Epithelial cell of esophagus (primary cell): ENCODE measurements at places on chromosomes 2 and 18.

- DNase-seq: no peak
These were observed 40.0 kb upstream of the VPS54 start for GRCh38 chr2:64059270-64059669.

DNA sequence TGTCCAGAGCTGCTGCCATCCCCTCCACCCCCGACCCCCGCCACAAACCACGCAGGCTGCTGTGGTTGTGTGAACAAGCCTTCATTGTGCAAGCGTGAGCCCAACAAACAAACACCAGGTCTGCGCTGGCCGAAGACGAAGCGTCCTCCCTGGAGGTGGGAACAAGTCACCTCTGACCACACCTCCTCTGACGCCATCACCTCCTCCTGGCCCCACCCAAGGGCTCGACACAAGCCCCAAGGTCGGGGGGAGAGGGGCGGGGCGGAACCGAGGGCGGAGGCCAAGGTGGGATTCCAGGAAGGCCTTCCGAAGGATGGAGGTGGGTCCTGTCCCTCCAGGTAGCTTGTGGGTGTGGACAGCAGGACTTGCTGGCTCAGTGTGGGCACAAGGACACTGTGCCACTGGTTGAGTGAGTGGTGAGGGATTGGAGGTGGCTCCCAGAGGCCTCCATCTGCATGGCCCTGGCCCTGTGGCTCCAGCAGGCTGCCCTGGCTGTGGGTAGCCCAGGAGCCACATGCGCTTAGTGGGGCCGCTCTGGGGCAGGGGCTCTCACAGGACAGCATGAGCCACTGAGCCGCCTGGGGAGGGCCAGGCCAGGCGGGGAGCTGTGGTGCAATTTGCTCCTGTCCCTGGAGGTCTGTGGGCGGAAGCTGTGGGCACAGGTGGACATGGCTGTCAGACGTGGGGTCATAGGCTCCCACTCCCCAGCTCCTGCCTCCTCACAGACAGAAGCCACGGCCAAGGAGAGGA is 7.4 kb upstream of the GPR17 start:
- peak; percentile 27 for DNase-seq

- DNase-seq: peak; percentile 54
These were observed 80.4 kb upstream of the RAPGEF4 start for GRCh38 chr2:172655091-172655837.

DNA sequence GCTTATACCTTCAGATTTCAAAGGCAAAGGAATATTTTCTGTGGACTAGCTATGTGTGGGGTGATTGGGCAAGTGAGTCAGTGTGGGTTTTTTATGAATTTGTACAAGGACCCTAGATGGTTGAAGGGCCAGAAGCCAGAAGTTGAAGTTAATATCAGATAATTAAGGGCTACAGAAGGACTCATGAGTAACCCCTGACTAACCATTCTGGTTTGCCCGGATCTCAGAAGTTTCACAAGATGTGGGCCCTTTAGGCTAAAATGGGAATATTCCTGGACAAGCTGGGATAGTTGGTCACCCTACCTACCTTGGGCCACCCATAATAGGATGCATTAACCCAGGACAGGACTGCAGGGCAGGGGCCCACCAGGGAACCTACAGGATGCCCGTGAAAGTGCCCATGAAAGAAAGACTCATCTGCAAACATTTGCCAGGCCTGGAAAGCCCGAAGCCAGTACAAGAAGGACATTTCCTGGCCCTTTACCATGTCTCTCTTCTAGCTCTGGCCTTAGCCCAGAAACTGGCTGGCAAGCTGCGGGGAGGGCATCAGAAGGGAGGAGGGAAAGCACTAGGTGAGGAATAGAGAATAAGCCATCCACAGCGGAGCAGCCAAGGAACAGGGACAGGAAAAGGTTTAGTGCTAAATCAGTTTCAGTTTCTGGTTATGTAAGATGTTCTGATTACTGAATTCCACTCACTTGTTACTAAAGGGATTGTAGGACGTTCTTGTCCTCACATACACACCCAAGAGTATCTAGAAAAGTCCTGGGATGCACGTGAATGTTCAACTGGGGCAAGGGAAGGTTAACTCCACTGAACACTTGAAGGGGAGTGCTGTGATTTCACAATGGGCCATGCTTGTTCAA is 33.6 kb downstream of the GCG start:
- peak; percentile 90 for DNase-seq

GRCh38 chr2:177147834-177148445 is 64.7 kb upstream of the HNRNPA3 start:
- DNase-seq: no peak

- no peak for DNase-seq
These were observed 3.3 kb downstream of the SH3BP4 start for GRCh38 chr2:234955091-234955591.

- no peak for DNase-seq
These were observed 41.8 kb upstream of the COPS8 start for GRCh38 chr2:237043866-237044265.

DNA sequence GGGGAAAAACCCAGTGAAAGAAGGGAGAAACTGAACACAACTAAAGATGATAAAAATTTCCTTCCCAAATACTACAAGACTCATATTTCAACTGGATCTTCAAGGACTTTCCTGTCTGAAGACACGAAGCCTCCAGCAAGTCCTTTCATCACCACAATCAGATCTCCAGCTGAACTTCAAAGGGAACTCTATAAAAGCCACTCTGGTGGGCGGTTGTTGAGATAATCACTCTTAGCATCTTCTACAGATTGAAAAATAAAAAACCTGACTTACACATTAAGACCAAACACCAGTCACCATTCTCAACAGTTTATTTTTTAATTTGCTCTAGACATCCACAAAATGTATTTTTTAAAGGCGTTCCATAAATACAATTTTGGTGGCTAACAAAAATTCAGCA is 4.4 kb downstream of the REV1 start:
- no peak for DNase-seq

GRCh38 chr2:19021721-19022120 is 336.7 kb downstream of the OSR1 start:
- DNase-seq: peak; percentile 27

GRCh38 chr2:231934441-231935206 is 8.4 kb upstream of the NPPC start:
- no peak for DNase-seq
